Lung microvascular endothelial cell (primary cell): ENCODE measurements at places on chromosomes 11 and 22. TPM values are rescaled to one million over a fixed set of nuclear protein-coding genes. Genes with fewer than 3 reads are reported as not detected.

Gene KCNK4
- not detected in 2 replicates for total RNA-seq

Gene C22orf15
- under 0.01 and 0.44 TPM in 2 replicates for total RNA-seq

Gene MS4A12
- total RNA-seq = not detected in 2 replicates

Gene PKDREJ
- total RNA-seq = not detected in 2 replicates

Gene CRYBB2
- under 0.01 TPM in 1 of 2 replicates, not detected in the other for total RNA-seq

Gene PGGHG
- 7.6 and 10.1 TPM in 2 replicates for total RNA-seq

Gene LMNTD2
- 1.1 and 1.4 TPM in 2 replicates for total RNA-seq

Gene KRTAP5-8
- not detected in 2 replicates for total RNA-seq

Gene SLC7A4
- total RNA-seq = not detected in 2 replicates

Gene C11orf24
- 5.0 and 5.4 TPM in 2 replicates for total RNA-seq

Gene FIBIN
- not detected in 2 replicates for total RNA-seq

DNA sequence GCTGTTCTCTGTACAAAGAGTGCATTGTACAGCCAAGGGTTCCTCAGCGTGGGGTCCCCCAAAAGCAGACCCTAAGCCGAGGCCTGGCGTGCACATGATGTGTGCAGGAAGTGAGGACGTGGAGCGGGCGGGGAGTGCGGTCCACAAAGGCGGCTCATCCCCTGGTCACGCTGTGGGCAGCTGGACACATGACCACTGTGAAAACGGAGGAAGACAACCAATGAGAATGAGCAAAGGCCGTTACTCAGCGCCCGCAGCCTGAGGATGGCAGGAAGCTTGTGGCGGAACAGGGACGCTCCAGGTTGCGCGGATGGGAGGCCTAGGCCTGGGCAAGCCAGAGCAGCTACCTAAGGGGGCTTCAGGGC, 1263.7 kb downstream of the BRD1 start:
- no peak for DNase-seq

- DNase-seq = no peak
Measured at GRCh38 chr22:22818861-22819855, 68.5 kb upstream of the IGLL5 start.

DNA sequence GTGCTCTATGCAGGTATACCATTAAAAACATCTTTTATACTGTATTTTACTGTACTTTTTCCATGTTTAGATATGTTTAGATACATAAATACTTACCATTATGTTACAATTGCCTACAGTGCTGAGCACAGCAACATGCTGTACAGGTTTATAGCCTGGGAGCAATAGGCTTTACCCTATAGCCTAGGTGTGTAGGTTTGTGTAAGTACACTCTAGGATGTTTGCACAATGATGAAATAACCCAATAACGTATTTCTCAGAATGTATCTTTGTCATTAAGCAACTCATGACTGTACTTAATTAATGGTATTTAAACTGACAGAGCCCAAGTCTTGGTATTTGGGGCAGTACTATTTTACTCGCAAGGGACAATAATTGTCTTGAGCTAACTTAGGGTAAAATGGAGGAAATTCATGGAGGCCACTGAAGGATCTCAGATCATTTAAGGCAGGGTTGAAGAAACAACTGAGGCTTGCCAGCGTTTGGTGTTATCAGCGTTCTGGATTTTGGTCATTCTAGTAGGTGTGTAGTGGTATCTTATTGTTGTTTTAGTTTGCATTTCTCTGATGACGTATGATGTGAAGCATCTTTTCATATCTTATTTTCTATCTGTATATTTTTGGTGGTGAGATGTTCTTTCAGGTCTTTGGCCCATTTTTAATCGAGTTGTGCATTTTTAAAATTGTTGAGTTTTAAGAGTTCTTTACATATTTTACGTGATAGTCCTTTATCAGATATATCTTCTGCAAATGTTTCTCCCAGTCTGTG, 42.4 kb downstream of the ADAMTS15 start:
- no peak for DNase-seq

DNA sequence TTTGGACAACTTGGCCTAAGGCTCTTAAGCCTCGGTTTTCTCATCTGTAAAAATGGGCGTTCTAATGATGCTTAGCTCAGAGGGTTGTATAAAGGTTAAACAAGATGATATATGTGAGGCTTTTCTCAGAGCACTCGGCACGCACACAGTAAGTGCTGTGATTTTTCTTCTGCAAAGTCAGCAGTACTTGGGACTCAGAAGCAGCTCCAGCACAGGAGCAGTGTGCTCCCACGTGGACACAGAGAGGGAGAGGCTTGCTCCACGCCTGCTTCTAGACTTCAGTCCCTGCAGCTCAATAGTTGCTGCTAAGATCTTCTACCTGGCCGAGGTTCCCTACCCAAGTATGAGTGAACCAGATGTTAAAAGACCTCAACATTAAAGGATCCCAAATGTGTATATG, 39.9 kb upstream of the PHF21A start:
- DNase-seq = no peak

- no peak for DNase-seq
Measured at GRCh38 chr11:19242179-19242932, 1.6 kb upstream of the E2F8 start.

DNA sequence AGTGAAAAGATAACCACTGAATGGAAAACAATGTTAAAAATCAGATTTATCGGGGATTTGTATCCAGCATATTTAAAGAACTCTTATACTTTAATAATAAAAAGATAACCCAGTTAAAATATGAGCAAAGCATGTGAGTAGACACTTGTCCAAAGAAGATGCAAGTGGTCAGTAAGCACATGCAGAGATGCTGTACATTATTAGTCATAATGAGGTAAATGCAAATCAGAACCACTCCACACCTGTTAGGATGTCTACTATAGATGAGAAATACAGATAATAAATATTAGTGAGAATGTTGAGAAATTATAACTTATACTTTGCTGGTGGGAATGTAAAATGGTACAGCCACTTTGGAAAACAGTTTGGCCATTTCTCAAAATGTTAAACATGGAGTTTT, 28.0 kb downstream of the QSER1 start:
- DNase-seq = no peak

GRCh38 chr11:93908689-93909088, 58.3 kb upstream of the VSTM5 start:
- peak; percentile 14 for DNase-seq

GRCh38 chr22:48249713-48250268, 1487.3 kb downstream of the TBC1D22A start:
- no peak for DNase-seq

- DNase-seq = no peak
Measured at GRCh38 chr22:41777749-41778425, 22.6 kb upstream of the CCDC134 start.

GRCh38 chr22:39723899-39724351, 153.4 kb downstream of the CACNA1I start:
- no peak for DNase-seq

DNA sequence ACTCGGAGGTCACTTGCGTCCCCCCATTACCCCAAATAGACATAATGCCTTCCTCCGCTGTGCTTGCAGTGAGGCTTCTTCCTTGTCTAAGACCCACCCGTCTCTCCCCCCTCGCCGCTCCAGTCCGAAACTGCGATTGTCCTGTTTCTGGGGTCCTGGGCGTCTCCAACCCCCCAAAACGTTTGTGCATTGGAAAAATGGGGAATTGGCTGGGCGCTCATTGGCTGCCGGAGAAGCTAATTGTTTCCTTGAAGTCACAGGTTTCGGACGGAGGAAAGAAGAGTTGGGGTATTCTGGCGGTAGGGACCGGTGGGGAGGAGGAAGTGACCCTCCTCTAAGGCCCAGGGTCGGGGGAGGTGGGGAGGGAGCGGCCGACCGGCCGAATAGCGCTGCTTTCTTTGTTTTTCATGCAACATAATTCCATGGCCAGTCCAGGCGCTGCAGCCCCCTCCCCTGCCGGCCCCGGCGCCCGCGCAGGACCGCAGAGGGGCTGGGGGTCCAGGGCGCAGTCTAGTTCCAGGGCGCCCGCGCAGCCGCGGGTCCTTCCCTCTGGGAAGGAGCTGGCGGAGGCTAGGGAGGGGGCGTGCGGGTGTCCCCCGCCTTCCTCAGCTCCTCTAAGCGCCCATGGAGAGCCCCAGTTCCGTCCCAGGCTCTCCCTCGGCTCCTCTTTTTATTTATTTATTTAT, 12.7 kb upstream of the CPT1A start:
- DNase-seq = no peak

- no peak for DNase-seq
Measured at GRCh38 chr11:14186046-14186775, 172.8 kb downstream of the RRAS2 start.

GRCh38 chr11:10622957-10623791, 54.7 kb upstream of the LYVE1 start:
- DNase-seq = peak; percentile 66

- DNase-seq = no peak
Measured at GRCh38 chr11:114237321-114238280, 58.6 kb upstream of the NNMT start.

DNA sequence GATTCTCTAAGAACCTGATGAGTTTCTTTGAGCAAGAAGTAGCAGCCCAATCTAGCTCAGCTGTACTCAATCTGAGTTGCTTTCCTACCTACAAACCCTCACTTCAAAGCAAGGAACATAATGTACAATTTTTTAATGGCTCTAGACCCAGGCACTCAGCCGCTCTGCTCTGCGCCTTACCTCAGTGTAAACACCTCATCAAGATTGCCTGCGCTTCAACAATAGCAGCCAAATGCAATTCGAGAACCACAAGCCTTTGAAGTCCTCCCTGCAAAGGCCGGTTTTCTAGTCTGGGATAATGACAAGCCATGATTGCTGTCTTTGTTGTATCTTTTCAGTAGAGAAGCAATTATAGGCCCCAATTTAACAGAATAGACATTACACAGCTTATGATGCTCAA, 38.0 kb downstream of the JHY start:
- DNase-seq = no peak

DNA sequence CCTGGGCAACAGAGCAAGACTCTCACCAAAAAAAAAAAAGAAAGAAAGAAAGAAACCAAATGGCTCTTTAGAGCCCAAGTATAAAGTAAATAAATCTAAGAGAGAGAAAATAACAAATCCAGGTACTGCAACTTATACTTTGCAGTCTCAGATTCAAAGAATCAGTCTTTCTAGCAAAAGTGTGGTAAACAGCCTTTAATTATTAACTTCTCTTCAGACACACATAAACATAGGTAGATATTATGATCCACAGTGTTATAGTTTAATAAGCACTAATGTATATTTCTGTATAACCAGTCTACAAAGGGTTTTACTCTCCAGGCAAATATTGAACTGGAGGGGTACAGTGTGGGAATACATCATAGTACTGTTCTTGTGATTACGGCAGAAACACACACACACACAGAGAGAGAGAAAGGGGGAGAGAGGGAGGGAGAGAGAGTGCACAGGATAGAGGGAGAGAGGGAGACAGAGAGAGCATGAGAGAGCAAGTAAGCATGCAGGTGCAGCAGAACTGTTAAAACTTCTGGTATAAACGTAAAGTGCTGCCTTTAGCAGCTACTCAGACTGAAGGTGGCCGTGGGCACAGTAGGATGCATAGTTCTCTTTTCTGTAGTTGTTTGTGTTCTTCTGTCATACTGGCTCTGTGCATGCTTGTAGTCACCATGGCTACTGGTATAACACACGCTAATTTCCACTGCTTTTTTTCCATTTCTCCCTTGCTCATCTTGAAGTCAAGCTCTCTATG, 32.3 kb downstream of the MTMR2 start:
- DNase-seq = peak; percentile 83

DNA sequence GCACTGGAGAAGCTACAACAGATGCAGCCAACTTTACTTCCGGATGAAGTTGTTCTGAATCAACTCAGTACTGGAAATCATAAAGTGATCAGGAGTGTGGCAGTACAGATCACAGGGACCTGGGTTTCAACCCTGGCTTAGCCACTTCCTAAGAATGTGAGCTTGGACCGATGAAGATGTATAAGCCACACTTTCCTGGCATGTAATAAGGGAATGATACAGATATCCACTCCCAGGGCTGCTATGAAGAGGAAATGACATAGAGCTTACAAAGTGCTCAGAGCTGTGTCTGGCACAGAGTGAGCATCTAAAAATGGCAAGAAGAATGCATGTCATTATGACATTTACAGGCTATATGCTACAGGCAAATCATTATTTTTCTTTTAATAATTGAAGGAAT, 378.7 kb downstream of the NTM start:
- peak; percentile 89 for DNase-seq

- DNase-seq = peak; percentile 59
Measured at GRCh38 chr11:45468267-45468856, 182.2 kb upstream of the SYT13 start.

DNA sequence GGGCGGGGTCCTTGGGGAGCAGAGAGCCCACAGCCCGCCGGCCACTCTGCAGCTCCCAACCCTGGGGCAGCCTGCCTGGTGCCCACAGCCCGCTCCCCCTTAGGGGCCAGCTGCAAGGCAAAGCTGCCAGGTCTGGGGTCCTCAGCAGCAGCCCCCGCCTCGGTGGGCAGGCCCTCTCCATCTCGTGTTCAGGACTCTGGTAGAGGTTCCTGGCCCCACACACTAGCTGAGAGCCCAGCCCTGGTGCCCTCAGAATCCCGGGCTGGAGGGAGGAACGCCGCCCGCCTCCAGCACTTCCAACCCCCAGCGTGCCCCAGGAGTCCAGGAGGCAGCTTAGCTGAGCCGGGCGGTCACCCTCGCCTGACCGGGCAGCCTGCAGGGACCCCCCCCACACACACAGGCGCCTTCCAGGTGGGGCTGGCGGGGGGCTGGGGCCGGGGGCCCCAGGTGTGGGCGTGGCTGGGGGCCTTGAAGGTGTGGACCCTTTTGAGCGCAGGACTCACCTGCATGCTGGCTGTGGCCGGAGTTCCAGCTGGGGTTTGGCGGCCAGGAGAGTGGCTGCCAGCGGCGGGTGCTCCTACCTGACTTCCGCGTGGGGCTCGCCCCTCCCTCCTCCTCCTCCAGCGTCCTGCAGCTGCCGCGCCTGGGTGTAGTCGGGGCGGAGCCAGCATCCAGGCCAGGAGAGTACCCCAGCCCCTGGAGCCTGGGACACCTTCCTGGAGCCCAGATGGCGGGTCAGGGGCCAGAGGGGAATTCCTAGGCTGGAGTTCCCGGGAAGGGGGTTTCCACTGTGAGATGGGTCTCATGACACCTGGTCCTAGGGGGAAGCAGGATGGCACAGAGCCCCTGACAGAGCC, at the start of gene ANO9:
ANO9 (minus strand) TSS at position 594 of the 857 bp plus-strand sequence; CDS start at position 509, 85 bp downstream.
- peak; percentile 27 for DNase-seq

- no peak for DNase-seq
Measured at GRCh38 chr11:14237444-14237961, 121.5 kb downstream of the RRAS2 start.

GRCh38 chr11:17747131-17747955, 12.8 kb downstream of the KCNC1 start:
- DNase-seq = no peak
